ENCODE measurements at places on chromosomes 3 and 15.

DNA sequence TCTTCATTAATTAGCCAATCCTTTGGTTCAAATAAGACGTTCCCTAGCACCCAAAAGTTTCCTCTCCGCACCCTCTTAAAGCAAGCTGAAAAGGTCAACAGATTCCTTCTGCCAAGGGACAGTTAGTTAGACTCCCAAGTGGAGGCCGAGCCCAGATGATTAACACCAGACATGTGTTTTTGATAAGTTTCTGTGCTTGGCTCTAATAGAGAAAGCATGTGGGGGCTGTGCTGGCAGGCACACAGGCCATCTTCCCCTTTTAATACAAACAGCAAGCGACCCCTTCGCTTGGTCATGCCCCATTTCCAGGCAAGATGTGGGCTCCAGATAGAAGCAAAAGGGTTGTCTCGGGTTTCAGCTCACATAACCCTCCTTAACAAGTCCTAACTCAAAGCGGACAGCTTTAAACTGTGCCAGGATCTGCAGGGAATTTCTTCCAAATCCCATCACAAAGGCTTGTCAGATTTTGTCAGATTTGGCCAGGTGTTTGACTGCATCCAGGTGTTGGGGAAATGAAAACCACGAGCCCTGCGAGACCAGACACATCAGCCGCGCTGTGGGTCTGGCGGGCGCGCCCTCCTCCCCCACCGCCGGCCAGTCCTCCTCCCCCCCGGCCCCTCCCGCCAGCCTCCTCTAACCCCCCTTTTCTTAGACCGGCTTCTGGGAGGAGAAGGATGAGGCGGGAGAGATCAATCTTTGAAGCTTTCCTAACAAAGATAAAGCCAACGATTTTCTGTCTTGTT lies 3.3 kb downstream of the HES1 start:
- no peak for DNase-seq

DNA sequence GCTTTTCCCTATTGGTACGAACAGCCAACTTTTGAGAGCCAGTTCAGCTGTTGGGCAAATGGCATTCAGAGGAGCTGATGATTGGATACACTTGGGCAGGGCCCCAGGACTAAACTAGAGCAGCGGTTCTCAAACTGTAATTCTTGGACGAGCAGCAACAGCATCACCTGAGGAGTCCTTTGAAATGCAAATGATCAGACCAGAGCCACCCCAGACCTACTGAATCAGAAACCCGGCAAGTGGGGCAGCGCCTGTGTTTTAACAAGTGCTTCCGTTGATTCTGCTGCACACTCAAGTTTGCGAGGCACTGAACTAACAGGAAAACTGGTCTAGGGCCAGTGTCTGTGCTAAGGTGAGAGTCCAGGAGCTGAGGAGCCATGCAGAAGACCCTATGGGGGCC lies 239.7 kb downstream of the UACA start:
- DNase-seq = no peak

DNA sequence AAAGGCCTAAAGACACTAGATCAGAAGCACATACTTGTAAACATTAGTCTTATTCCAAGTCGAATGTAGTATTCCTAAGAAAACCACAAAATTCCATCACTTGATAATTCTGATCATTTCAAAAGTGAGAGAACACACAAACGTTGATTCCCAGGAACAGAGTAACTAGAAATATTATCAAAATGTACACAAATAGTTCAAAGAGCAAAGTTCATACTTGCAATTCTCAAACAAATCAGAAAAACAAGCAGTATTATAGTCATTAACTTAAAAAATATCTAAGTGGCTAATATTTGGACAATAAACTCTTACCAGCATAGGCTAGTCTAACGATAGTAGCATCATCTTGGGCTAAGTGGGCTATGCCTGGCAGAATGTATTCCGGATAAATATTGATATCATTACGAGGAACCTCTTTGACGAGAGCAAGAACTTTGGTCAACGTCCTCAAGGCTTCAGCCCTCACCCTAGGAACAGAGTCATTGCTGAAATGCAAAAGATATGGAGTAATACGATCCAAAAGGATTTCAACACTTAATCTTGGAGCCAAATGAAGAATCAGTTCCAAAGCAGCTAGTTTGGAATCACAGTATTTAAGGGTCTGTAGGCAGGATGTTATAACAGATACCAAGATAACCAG lies 13.3 kb downstream of the PIK3R4 start:
- no peak for DNase-seq

DNA sequence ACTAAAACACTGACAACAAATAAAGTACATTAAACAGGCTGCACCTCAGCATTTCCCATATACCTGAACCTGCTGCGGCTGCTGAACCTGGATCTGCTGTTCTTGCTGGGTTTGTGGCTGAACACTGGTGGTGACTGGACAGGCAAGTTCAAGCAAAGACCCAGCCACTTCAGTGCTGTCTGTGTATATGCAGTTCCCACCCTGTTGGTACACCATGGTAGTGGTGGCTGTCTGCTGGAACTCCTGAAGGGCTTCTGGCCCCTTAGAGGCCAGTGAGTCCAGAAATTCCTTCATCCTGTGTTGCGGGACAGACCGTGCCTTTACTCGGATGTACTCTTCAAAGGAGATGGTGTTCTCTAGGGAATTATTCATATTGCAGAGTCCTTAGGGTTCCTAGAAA lies 17.2 kb downstream of the QRICH1 start:
- DNase-seq = no peak

- no peak for DNase-seq
Measured at GRCh38 chr15:67641453-67641852, 99.0 kb downstream of the MAP2K5 start.

Measured in RKO (cell line).